ENCODE measurements at places on chromosomes 12 and 14. TPM values are rescaled to one million over a fixed set of nuclear protein-coding genes. Genes with fewer than 3 reads are reported as not detected.

CABP1 gene
- total RNA-seq: not detected

TSPAN11 gene
- 0.16 TPM for total RNA-seq

PSMB5 gene
- total RNA-seq: 303 TPM

GRCh38 chr12:45970391-45970790 lies 20.0 kb downstream of the SCAF11 start:
- no peak for DNase-seq

GRCh38 chr14:34372786-34373185 lies 89.3 kb downstream of the SPTSSA start:
- DNase-seq: no peak

GRCh38 chr12:110355073-110355472 lies 48.4 kb downstream of the ANAPC7 start:
- no peak for DNase-seq

DNA sequence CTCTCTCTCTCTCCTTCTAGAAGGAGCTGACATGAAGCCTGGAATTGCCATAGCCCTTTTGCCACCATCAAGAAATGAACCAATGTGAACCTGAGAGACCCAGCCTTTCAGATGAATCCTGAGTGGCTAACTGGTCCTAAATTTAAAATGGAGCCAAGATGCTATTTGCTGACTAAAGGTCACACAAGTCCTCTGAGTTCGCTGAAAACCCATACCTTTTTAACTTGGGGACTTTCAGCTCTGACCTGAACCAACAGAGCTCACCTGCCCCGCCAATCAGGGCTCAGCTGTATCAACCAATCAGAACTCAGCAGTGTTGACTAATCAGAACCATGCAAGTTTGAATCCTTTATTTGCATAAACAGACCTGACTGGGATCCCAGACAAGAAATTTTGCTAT lies 70.3 kb upstream of the MDM1 start:
- no peak for DNase-seq

DNA sequence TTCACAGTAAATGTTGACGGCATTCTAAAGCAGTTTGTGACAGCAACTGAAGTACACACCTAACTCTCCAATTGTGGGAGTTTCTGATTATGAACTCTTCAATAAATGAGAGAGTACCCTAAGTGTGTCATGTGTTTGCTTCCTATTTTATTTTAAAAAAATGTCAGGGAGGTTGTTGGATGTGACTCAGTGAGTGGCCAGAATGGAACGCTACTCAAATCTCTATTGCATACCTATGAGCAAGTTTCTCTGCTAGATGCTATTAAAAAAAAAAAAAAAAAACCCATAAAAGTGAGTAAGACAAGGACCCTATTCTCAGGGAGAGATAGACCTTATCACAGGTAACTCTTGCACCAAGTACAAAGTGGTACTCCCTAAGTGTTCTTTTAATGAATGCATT lies 256.6 kb downstream of the BTG1 start:
- DNase-seq: no peak

GRCh38 chr12:68638721-68639395 lies 28.2 kb downstream of the RAP1B start:
- no peak for DNase-seq

DNA sequence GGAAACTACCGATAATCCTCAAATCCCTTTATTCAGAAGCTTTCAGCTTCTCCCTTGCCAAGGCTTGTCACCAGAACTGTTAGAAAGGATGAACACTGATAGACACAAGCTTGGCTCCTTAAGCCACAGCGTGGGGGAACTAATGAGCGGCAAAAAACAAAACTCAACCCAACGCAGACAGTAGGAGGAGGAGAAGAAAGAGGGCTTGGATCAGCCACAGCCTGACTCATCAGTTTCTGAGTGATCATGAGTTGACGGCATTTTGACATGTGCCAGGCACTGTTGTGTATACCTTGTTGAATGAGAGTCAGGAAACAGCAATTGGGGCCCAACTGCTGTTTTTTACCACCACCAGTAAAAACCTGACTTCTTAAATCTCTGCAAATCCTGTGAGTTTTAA lies 23.7 kb downstream of the PLXNC1 start:
- DNase-seq: no peak

DNA sequence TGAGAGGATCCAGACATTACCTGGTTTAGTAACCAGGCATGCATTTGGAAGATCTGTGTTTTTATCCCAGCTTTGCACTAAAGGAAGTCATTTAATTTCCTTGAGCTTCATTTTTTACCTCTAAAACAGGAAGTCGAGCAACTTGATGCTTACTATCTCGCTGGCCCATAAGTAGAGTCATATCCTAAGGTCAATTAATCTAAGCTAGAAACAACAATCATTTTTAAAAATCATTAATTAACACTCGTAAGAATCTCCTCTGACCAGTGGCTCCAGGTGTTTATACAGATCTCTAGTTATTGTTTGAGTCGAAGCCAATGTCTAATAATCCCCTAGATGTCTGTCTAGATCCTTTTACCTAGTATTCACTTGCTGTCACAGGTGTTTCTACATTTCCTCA lies 355.8 kb upstream of the DCN start:
- DNase-seq: no peak

DNA sequence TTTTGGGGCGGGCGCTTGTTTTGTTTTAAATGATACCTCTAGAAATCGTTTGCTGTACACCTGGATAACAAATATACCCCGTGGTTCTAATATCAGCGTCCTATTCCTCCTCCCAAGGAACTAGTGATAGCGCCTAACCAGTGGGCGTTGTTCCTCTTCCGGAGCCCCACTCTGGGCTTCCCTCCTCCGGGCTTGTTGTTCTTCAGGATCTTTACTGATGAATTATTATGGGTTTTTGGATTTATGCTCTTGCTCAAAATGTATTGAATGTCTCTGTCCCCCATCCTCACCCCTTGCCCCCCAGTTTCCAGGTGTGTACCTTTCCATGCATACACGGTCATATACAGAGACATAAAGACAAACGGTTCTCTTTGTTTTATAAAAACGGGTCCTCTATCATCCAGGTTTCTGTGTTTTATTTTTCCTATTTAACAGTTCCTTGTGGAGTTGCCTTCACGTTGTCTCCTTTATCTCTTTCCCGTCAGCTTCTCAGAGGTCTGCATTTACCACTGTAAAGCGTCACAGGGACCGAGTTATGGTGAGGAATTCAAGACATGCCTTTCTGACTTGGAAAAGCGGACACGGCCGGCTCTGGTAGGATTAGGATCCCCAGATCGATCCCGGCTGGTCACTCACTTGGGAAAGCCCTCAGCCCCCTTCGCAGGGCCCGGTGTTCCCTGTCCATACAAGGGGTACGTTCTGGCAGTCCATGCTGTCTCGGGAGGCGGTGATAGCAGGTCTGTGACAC lies 655 bp upstream of the PLEKHG3 start:
- no peak for DNase-seq
